ENCODE measurements at places on chromosomes 2 and 18. TPM values are rescaled to one million over a fixed set of nuclear protein-coding genes. Genes with fewer than 3 reads are reported as not detected.

The TMEM247 gene
- not detected for total RNA-seq

The BMP10 gene
- not detected for total RNA-seq

The RNF103 gene
- 15.7 TPM for total RNA-seq

DNA sequence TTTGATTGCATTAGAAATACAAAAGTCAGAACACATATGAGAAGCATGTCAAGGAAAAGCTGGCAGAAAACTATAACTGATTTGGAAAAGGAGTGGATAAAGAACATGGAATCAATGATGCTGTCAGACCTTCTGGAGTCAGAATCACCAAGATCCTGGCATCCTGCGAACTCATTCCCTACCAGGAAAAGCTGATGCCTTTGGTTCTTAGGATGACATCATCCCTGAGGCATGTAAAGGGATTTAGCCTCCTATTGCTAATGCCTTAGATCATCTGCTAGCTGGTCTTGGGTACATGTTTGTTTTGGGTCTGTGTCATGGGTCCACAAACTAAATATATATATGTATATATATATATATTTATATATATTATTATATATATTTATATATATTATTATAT, 680.7 kb downstream of the EPHA4 start:
- DNase-seq: peak; percentile 86

DNA sequence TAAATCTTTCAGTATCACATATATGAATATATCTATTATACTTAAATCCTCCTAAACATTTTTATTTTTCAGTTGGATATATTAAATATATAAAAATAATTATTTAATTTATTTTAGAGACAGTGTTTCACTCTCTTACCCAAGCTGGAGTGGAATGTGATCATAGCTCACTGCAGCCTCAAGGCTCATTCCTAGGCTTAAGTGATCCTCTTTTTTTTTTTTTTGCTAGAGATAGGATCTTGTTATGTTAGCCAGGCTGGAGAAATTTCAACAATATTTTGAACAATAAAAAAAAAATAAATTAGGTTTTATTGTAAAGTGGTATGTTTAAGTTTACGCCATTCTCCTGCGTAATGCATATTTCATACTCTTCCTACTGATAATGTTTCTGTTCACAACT, 4.2 kb downstream of the SPAST start:
- DNase-seq: no peak

GRCh38 chr2:46711156-46711555, 204.4 kb downstream of the MCFD2 start:
- DNase-seq: no peak

DNA sequence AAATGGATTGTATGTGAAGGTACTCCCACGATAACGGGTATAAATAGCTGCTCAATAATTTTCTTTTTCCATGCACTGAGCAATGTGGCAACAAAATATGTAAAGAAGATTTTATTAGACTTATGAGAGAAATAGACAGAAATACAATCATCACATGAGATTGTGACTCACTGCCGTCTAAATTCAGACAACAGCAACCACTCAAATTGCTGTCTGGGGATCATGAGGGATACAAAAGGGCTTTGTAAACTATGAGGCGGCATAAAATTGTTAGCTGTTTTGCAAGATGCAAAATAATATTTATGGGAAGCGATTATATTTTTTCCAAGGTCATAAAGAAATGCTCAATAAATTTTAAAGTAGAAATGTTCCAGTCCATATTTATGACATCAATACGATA, 259.1 kb upstream of the AGAP1 start:
- DNase-seq: peak; percentile 62

Data from LHCN-M2 (cell line).